Mesothelial cell of epicardium (in vitro differentiated cells): ENCODE measurements at places on chromosomes 7 and 10.

DNA sequence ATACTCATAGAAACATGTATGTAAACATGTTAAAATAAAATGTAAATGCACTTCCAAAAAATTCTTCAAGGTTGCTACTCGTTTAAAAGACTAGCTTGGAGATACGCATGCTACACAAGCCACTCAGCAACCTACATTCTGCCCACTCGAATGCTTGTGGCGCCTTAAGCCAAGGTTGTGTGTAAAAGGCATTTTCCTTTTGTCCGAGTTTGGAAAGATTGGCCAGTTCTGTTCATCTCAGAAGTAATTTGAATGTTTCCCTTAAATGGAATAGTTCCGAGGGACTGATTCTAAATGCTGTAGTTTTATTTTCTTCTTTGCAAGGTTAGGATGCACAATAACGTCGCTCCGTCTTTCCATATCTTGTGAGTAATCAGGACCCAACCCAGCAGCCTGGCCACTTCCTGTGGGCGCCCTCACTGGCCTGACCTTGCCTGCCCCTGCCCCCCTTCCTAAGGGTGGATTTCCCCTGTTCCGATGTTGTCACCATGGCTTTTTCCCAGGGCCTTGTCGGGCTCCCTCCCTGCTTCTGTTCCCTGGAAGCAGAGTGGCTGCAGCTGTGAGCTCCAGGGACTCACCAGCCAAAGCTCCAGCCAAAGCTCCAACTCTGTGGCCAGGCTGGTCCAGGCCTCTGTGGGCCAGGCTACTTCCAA lies 70.6 kb downstream of the PTPRE start:
- peaks cover 4% of the 10 kb centered on the region for H3K4me1 ChIP-seq
- H3K4me3 ChIP-seq = no peak overlapping the region
- peaks cover 1% of the 10 kb centered on the region for H3K36me3 ChIP-seq
- no peak for DNase-seq
- H3K27ac ChIP-seq = peak overlapping the region; percentile 43

DNA sequence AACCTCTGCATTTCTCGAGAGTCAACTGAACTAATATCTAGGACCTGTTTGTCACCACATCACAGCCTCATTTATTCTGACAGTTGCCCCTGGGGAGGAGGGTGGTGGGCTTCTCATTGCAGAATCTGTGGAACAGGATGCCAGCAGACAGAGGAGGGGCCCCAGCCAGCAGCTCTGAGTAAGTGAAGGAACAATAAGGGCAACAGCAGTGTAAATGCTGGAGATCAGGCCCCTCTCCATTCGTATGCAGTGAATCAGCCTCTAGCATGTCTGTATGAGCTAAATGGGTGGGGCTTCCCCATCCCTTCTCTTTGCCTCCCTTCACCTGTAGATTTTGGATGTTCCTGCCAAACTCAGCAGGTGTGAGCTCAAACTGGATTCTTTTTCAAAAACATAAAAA lies 7.7 kb upstream of the CPVL start:
- H3K36me3 ChIP-seq = no peaks in the 10 kb centered on the region
- DNase-seq = no peak
- peaks cover 1% of the 10 kb centered on the region for H3K27me3 ChIP-seq
- no peak overlapping the region for H3K27ac ChIP-seq
- peaks cover 33% of the 10 kb centered on the region for H3K4me1 ChIP-seq

GRCh38 chr7:150326657-150327268 lies 3.4 kb upstream of the ACTR3C start:
- no peaks in the 10 kb centered on the region for H3K4me1 ChIP-seq
- H3K27me3 ChIP-seq = no peaks in the 10 kb centered on the region
- no peak overlapping the region for H3K27ac ChIP-seq
- H3K36me3 ChIP-seq = no peaks in the 10 kb centered on the region

DNA sequence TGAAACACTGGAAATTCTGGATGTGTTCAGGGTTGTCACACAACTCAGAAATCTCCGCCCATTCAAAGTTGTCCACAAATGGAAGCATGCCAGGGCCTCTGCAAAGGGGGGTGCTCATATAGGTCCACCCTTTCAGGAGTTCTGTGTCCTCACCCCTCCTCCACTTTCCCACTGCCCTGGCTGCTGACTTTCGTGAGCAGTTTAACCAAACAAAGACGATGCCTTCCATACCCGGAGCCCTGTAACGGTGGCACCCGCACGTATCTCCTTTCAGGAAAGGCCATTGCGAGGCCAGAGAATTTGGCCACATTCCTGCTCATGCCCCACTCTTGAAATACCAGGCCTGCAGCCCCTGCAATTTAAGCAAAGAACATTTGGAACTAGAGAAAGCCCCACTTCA lies 1.4 kb downstream of the CPXM2 start:
- H3K4me3 ChIP-seq = no peak overlapping the region
- H3K36me3 ChIP-seq = no peaks in the 10 kb centered on the region
- H3K27me3 ChIP-seq = peaks cover 65% of the 10 kb centered on the region
- no peak for DNase-seq
- peaks cover 12% of the 10 kb centered on the region for H3K4me1 ChIP-seq
- no peak overlapping the region for H3K27ac ChIP-seq

DNA sequence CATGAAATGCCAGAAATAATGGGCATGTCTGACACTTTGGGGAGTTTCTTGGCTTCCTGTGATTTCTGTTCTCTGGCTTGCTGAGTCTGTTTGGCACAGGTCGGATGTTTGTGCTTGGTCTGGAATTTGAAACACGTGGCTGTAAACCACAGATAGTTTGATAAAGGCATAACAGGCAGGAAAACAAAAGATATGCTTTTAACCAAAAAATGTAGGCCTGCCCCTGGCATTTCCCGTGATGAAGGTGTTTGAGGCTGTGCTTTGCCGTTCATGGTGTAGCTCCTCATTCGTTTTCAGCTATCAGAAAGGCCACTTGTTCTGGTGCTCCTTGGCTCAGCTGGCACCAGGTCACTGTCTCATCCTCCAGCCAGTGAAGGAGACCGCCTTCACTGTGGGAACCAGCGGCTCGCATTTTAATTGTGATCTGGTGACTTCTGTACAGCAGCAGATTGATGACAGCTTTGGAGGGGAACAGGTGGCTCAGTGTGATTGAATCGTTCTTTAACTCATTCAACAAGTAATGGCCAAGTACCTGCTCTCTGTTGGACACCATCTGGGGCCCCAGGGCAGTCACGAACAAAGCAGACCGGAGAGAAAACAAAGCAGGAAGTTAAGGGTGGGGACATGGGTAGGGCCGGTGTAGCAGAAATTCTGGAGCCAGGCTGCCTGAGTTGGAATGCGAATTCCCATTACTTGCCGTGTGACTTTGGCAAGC lies 111.5 kb downstream of the CCNY start:
- peak; percentile 41 for DNase-seq
- peaks cover 12% of the 10 kb centered on the region for H3K36me3 ChIP-seq
- H3K4me3 ChIP-seq = peak overlapping the region; percentile 36
- H3K27ac ChIP-seq = peak overlapping the region; percentile 97
- peaks cover 44% of the 10 kb centered on the region for H3K4me1 ChIP-seq

GRCh38 chr7:36301914-36302771 lies 87.5 kb upstream of the ANLN start:
- peak overlapping the region; percentile 30 for H3K27ac ChIP-seq
- peaks cover 16% of the 10 kb centered on the region for H3K36me3 ChIP-seq
- H3K4me1 ChIP-seq = peaks cover 22% of the 10 kb centered on the region

DNA sequence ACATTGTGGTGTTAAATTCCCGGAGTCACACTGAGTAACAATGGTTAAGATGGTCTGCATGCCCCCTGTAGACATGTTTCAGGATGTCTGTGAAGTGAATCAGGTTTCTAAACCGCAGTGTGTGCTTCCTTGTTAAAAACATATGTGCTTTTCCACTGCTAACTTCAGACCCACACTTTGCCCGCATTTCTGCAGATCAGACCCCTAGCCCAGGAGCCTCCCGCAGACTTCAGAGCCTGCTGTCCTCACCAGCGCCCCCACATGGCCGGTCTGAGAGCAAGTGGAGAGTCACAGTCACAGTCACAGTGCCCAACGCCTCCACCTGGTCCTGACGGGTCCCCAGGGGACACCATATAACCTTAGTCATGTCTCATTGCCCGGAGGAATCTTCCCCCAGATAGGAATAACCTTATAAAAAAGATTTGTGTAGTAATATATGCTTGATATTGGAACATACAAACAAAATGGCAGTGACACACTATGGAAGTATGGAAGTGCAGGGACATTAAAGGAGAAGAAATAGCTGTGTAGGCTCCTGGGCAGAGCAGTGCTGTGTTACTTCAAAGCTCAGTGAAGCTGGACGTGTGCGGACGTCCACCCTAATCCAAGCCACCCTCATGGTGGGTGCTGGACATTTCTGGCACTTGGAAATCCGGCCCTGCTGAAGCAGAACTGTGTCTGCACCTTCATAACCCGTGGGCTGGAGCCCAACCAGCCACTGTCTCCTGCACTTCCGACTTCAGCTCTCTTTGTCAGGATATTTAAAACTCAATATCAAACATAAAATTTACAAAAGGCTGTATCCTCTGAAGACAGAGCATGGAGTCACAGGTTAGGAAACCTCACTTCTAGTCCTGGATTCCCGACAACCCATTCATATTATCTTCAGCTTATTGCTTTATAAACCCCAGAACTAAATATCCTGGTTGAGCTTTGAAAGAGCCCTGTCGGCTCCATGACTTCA lies 29.0 kb downstream of the GSTO2 start:
- peak overlapping the region; percentile 26 for H3K27ac ChIP-seq
- peaks cover 28% of the 10 kb centered on the region for H3K4me1 ChIP-seq
- H3K27me3 ChIP-seq = no peaks in the 10 kb centered on the region
- H3K4me3 ChIP-seq = no peak overlapping the region
- no peak for DNase-seq

- peaks cover 23% of the 10 kb centered on the region for H3K4me1 ChIP-seq
- H3K36me3 ChIP-seq = peaks cover 2% of the 10 kb centered on the region
- DNase-seq = no peak
- H3K27me3 ChIP-seq = peaks cover 8% of the 10 kb centered on the region
- H3K27ac ChIP-seq = no peak overlapping the region
These were observed 40.3 kb downstream of the RGS10 start for GRCh38 chr10:119502209-119502608.

DNA sequence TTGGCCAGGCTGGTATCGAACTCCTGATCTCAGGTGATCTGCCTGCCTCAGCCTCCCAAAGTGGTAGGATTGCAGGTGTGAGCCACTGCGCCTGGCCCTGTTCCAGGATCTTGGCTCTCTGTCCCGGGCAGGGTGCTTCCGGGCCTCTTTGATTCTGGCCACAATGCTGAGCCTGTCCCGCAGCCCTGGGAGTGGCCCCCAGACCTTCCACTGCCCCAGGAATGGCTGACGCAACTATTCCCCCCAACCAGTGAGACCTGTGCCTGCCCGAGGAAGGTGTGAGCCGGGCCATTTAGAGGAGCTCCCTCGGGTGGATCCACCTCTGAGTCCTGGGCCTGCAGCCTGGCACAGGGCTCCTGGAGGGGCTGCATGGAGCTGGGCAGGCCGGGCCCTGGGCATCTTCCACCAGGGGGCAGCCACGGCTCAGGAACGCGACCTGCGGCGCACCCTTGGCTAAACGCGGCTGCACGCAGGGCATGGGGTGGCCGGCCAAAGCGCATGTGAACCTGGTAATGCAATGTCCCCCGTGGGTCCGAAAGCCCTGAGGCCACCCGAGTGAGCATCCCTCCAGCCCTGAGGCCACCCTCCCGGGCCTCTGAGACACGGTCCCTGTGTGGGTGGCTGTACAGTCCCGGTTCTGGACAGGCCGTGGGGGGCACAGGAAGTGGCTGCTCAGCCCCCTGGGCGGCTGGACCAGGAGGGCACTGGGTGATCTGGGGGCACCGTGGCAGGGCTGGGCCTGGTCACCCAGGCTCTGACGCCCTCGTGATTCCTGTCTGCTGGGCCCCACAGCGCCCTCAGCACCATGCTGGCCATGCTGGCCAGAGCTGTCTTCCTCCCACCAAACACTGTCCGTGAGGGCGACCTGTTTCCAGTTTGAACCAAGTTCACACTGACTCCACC lies 24.8 kb downstream of the GRIFIN start:
- H3K36me3 ChIP-seq = peaks cover 2% of the 10 kb centered on the region
- peak overlapping the region; percentile 46 for H3K4me3 ChIP-seq
- H3K27me3 ChIP-seq = peaks cover 2% of the 10 kb centered on the region
- H3K4me1 ChIP-seq = peaks cover 6% of the 10 kb centered on the region
- H3K27ac ChIP-seq = no peak overlapping the region

- H3K4me1 ChIP-seq = peaks cover 35% of the 10 kb centered on the region
- H3K27ac ChIP-seq = peak overlapping the region; percentile 75
- H3K27me3 ChIP-seq = no peaks in the 10 kb centered on the region
- peak overlapping the region; percentile 28 for H3K4me3 ChIP-seq
- no peak for DNase-seq
- H3K36me3 ChIP-seq = peaks cover 10% of the 10 kb centered on the region
These were observed 3.4 kb downstream of the IFRD1 start for GRCh38 chr7:112453505-112454171.

- no peak overlapping the region for H3K27ac ChIP-seq
- DNase-seq = no peak
- H3K4me3 ChIP-seq = no peak overlapping the region
- H3K4me1 ChIP-seq = no peaks in the 10 kb centered on the region
- H3K36me3 ChIP-seq = no peaks in the 10 kb centered on the region
- no peaks in the 10 kb centered on the region for H3K27me3 ChIP-seq
These were observed 117.1 kb downstream of the ICA1 start for GRCh38 chr7:8144856-8145255.

- H3K27ac ChIP-seq = no peak overlapping the region
- H3K4me3 ChIP-seq = no peak overlapping the region
- peaks cover 7% of the 10 kb centered on the region for H3K27me3 ChIP-seq
- no peaks in the 10 kb centered on the region for H3K36me3 ChIP-seq
- no peaks in the 10 kb centered on the region for H3K4me1 ChIP-seq
These were observed 258.9 kb downstream of the REEP3 start for GRCh38 chr10:63780101-63780500.

GRCh38 chr7:120110169-120110568 lies 162.8 kb upstream of the KCND2 start:
- H3K4me1 ChIP-seq = no peaks in the 10 kb centered on the region
- no peak overlapping the region for H3K27ac ChIP-seq
- H3K4me3 ChIP-seq = no peak overlapping the region

GRCh38 chr10:112835217-112835715 lies 114.8 kb upstream of the TCF7L2 start:
- H3K36me3 ChIP-seq = no peaks in the 10 kb centered on the region
- DNase-seq = no peak
- H3K4me1 ChIP-seq = peaks cover 33% of the 10 kb centered on the region
- no peak overlapping the region for H3K27ac ChIP-seq
- H3K4me3 ChIP-seq = no peak overlapping the region
- H3K27me3 ChIP-seq = no peaks in the 10 kb centered on the region

GRCh38 chr7:140909476-140910161 lies 15.1 kb downstream of the BRAF start:
- H3K4me1 ChIP-seq = peaks cover 9% of the 10 kb centered on the region
- peaks cover 13% of the 10 kb centered on the region for H3K36me3 ChIP-seq
- H3K27ac ChIP-seq = no peak overlapping the region
- H3K27me3 ChIP-seq = no peaks in the 10 kb centered on the region
- no peak overlapping the region for H3K4me3 ChIP-seq

GRCh38 chr10:29514306-29514705 lies 120.5 kb downstream of the SVIL start:
- no peaks in the 10 kb centered on the region for H3K4me1 ChIP-seq
- H3K27ac ChIP-seq = no peak overlapping the region
- no peak overlapping the region for H3K4me3 ChIP-seq
- DNase-seq = no peak
- no peaks in the 10 kb centered on the region for H3K27me3 ChIP-seq
- H3K36me3 ChIP-seq = peaks cover 21% of the 10 kb centered on the region
